ENCODE measurements at places on chromosomes 7 and 10. TPM values are rescaled to one million over a fixed set of nuclear protein-coding genes. Genes with fewer than 3 reads are reported as not detected.

PRF1 gene
- 0.39 TPM for polyA plus RNA-seq

ELMO1 gene
- polyA plus RNA-seq = 86.4 TPM

LIMK1 gene
- polyA plus RNA-seq = 81.5 TPM

TRIM74 gene
- 3.2 TPM for polyA plus RNA-seq

NKX1-2 gene
- 1.9 TPM for polyA plus RNA-seq
